ENCODE measurements at places on chromosomes 1 and 21. TPM values are rescaled to one million over a fixed set of nuclear protein-coding genes. Genes with fewer than 3 reads are reported as not detected.
A peak's percentile ranks its signal among the peaks of the same experiment; 100 is the strongest.

GRCh38 chr1:158952416-158952815, 21.1 kb downstream of the PYHIN1 start:
- no peak for DNase-seq
- no peaks in the 10 kb centered on the region for H3K27me3 ChIP-seq
- no peaks in the 10 kb centered on the region for H3K36me3 ChIP-seq
- peak overlapping the region; percentile 22 for H3K4me3 ChIP-seq

DNA sequence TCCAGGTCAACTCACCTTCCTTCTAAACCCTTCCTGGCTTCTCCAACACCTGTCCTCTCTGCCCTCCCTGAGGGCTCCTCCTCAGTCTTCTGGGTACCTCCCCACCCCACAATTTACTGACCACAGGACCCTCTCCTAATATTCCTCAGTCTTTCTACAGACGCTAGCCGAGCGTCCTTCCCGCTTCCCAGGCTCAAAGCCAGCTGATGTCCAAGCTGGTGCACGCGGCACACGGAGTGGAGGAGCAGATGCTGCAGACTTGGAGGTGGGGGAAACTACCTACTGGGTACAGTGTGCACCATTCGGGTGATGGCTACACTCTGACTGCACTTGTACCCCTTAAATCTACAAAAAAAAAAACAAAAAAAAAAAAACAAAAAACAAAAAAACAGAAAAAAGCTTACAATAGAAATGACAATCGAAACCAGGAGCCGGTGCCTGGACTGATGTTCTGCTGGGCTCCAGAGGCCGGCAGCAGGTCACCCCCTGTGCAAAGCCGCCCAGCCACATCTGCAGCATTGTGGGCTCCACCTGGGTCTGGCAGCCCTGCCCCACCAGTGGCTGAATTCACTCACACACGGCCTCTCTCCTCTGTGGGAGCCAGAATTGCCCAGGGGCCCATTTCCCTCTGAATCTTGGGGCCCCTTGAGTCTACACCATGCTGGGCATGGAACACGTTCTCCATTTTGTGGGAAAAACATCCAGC, 7.0 kb downstream of the TRIM11 start:
- no peak for DNase-seq
- H3K4me1 ChIP-seq, result peaks cover 2% of the 10 kb centered on the region
- H3K27me3 ChIP-seq, result no peaks in the 10 kb centered on the region
- no peak overlapping the region for H3K27ac ChIP-seq
- H3K4me3 ChIP-seq, result no peak overlapping the region
- peaks cover 54% of the 10 kb centered on the region for H3K36me3 ChIP-seq

DNA sequence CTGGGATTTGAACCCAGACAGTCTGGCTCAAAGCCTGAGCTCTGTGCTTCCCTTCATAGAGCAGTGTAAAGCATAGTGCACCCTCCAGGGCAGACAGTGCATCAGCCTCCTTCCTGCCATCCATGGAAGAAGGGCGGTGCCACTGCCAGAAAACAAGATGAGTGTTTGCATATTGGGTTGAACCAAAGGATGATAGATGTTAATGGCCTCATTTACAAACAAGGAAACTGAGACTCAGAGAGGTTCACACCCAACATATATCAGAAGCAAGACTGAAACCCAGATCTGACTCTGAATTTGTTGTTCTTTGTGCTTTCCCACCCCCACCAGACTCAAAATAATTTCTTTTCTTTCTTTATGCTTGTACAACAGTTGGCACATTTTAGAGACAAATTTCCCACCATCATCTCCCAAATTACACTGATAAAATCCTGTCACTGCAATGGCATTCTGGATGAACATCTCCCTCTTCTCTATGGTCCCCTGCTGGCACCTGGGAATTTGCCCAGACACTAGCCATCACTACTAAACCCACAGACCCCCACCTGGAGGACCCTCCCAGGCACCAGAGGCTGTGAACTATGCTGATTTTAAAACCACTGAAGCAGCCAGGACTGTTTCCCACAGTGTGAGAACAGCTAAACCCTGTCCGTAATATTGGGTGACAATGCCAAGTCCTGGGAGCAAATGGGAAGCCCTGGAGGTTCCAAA, 45.4 kb upstream of the MPZL1 start:
- no peaks in the 10 kb centered on the region for H3K36me3 ChIP-seq
- no peak for DNase-seq
- no peak overlapping the region for H3K4me3 ChIP-seq
- H3K27ac ChIP-seq, result no peak overlapping the region
- H3K27me3 ChIP-seq, result no peaks in the 10 kb centered on the region

GRCh38 chr1:39003281-39003680, 12.2 kb downstream of the AKIRIN1 start:
- H3K27me3 ChIP-seq, result no peaks in the 10 kb centered on the region
- no peak overlapping the region for H3K4me3 ChIP-seq
- peaks cover 94% of the 10 kb centered on the region for H3K36me3 ChIP-seq
- DNase-seq, result no peak
- no peaks in the 10 kb centered on the region for H3K4me1 ChIP-seq

- H3K27me3 ChIP-seq, result no peaks in the 10 kb centered on the region
- DNase-seq, result no peak
- no peak overlapping the region for H3K4me3 ChIP-seq
- H3K4me1 ChIP-seq, result no peaks in the 10 kb centered on the region
These were observed 190.6 kb upstream of the ZNHIT6 start for GRCh38 chr1:85898861-85899260.

The BRDT gene
- total RNA-seq, result not detected

The EVA1B gene
- 5.8 TPM for total RNA-seq

Measured in SJCRH30 (cell line).